Activated T-helper 1 cell treated with anti-CD3 and anti-CD28 coated beads, Interleukin-2, amount 50 U/mL, for 16 hours (primary cell): ENCODE measurements at places on chromosomes 5 and 9.

GRCh38 chr5:29960323-29960722, 1233.2 kb upstream of the CDH6 start:
- no peak for DNase-seq

GRCh38 chr9:108441726-108442125, 414.1 kb downstream of the ACTL7B start:
- DNase-seq, result no peak

GRCh38 chr9:107367727-107368502, 84.8 kb downstream of the RAD23B start:
- DNase-seq, result no peak

GRCh38 chr5:139038613-139039305, 159.4 kb downstream of the SIL1 start:
- no peak for DNase-seq

DNA sequence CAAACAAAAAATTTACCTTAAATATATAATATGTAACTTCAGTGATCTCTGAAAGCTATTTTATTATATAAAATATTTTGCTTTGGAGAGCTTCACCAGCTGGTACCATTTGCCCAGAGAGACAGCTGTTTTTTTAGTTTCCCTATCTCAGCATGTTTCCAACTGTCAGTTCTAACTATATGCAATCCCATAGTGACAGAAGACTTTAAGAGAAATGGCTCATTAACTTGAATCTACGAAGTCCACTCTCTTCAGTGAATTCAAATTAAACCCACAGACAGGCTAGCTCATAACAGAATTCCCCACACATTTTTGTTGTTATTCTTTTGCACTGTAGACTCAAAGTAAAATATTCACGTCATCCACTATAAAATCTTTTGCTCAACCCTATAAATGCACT, 251.8 kb upstream of the POU5F2 start:
- no peak for DNase-seq

GRCh38 chr5:122749886-122750285, 25.0 kb upstream of the SNX2 start:
- no peak for DNase-seq

GRCh38 chr9:137592767-137593166, 2.5 kb upstream of the ZMYND19 start:
- DNase-seq, result no peak

- no peak for DNase-seq
These were observed 456.2 kb downstream of the RASEF start for GRCh38 chr9:82606492-82607382.

DNA sequence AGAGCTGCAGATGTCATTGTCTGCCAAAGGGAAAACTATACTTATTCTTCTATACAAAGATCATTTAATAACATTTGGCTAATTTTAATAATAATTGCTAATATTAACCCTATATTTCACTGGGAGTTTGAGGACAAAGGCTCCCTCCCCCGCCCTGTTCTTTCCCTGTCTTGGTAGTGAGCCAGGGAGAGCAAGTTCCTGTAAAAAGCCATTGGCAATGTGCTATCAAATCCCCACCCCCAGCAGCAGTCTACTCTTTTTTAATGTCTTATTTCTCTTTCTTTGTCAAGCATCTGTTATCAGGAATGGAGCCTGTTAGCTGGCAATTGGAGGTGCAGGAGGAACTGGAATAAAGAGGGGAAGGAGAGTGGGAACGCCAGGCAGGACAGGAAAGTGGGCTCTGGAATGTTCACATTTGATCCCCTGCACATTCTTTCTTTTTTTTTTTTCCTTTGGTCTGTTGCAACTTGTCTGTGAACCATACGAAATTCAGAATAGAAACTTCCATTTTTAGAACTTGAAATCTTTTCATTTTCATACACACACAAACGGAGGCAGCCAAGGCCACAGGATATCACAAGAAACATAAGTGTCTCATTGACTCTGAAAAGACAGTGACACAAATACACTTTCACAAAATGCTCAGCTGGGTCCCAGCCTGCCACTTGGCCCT, 664.8 kb upstream of the ZNF608 start:
- DNase-seq, result no peak

- DNase-seq, result no peak
These were observed 4.0 kb downstream of the LCN2 start for GRCh38 chr9:128153060-128153946.

GRCh38 chr9:71729816-71730526, 38.3 kb downstream of the CEMIP2 start:
- DNase-seq, result no peak

DNA sequence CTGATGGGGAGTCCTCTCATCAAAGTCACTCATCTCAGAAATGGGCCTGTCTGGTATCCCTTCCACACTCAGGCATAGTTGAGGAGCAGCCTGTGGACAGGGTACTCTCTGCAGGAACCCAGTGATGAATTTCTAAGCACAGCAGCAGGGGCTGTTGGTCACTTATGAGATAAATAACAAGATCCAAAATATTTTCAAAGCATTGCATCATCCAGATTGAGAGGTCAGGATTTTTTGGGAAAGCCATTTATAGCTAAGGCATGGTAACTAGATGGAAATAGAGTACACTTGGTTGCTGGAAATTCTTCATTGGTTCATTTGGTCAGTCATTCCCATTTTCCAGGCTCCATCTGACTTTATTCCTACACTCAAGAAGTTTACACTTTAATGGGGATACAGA, 246.8 kb upstream of the RAI14 start:
- DNase-seq, result no peak

DNA sequence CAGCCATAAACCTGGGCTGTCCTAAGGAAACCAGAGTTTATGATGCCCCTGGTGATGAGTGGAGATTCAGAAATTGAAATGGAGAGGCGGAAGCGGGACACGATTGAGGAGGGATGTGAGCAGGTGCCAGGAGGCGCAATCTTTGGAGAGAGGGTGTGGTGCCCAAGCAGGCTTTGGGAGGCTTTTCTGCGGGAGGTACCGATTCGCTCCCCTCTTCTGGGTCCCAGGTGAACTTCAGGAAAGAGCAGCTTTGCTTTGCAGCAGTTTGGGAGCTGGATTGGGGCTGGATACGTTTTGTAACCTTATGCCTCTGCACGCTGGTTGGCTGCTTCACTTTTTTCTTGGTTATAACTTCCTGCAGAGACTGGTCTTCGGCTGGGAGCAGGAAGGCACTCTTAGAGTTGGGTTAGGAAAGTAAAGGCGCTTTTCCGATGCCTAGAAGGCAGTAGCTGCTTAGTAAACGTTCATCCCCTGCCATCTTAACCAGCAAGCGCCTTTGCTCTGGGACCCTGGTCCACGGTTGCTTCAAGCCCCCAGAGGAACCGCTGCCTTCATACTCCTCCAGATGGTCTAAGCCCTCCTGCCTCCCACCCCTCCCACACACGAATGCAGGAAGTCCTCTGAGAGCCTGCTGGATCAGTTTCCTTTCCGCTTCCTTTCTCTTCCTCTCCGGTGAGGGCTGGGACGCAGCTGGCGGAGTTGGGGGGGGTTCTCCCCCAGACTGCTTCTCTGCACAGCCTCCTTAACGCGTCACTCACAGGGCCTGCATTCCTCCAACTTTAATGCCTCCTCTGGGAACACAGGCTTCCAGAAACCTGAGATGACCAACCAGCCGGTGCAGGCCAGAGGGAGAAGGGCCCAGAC, 15.2 kb upstream of the NEK6 start:
- DNase-seq, result no peak

DNA sequence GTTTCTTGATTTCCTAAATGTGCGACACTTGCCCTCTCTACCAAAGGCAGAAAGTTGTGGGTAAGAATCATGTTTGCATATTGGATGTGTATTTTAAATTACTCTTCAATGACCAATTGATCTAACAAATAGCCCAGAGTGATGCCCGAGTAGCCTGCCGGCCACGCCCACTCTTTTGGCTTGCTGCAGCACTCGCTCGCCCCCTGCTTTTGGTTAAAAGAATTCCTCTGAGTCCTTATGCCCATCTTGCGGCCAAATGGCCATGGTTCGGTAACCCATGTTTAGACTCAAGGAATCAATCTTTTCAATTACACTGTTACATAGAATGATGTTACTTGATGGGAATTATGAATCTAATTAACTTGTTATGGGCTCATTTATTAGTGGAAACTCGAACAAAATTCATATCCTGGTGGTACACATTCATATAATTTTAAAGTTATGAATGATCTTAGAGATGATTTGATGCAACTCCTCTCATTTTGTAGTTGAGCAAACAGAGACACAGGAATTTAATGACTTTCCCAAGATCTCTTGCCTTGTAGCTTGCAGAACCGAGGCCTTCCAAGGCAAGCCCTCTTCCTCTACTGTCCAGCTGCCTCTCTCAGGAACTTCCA, 36.5 kb downstream of the PPIC start:
- DNase-seq, result no peak

DNA sequence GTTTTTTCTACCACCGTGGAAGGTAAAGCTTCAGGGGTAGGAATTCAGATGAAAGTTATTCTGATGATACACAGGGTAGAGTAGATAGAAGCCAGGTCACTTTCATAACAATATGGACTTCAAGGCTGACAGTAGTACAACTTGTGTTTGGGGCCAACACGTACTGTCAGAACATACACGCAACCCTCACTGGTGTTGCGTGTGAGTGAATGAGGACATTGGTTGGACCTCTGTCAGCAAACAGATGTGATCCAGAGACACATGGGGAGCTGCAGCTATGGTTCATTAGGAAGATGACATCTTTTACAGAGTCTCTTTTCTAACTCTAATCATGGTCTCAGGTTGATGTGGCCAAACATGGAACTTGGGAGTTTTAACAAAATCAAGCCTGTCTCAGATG, 70.1 kb upstream of the MOCS2 start:
- no peak for DNase-seq

- no peak for DNase-seq
These were observed 187.3 kb upstream of the TLE4 start for GRCh38 chr9:79384501-79384900.

GRCh38 chr5:97101189-97101910, 41.1 kb downstream of the LIX1 start:
- DNase-seq, result no peak

DNA sequence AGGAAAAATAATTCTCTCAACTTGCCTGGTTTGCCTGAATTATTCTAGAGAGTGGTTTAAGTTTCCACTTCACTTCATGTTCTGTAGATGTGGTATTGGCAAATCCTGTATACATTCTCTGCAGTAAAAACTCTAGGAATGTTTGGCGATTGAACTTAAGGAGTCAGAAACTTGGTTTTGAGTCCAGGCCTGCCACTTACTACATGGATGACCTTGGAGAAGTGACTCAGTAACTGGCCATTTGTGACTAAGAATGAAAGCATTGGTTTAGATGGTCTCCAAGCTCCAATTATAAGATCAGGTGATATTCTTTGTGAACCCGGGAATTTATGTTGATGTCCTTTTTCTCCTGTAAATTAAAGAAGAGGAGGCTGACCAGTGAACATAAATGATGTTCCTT, 233.8 kb downstream of the GAS1 start:
- no peak for DNase-seq

DNA sequence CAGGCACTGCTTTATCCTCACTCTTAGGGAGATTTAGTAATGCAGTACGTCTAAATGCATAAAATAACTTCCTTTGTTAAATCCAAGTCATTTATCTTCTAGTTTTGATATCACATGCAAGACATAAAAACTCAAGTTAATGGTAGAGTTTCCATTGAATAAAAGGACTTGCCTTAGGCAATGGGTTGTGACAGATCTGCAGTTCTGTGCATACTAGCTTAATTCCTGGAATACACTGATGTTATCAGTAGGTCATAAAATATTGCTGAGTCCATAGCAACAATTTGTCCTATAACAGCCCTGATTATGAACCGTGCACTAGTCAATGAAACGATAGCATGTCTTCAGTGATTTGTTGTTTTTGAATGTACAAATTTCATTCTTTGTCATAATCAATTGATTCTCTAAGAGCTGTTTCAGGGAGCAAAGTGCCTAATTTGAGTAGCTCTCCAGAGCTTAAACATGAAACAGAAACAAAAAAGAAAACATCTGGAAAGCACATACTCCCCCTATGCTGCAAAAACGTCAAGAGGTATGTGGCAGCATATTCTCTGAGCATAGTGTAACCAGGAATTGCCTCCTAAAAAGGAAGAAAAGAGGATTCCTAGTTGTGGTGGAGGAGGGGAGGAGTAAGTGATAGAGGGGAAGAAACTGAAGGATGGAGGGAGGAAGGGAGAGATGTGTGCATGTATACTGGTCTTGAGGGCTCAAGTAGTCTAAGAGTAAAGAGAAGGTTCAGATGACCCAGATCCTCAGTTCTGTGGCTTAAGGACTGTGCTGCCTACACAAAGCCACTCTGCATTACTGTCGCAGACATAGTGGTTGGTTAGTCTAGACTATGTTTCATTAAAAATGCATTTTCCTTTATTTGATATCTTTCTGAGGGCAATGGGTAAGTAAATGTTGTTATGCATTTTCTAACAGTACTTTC, 589.2 kb downstream of the PRR16 start:
- DNase-seq, result no peak

- DNase-seq, result no peak
These were observed 139.9 kb downstream of the PIP5K1B start for GRCh38 chr9:68844631-68845612.

GRCh38 chr5:169410996-169411783, 110.3 kb upstream of the SLIT3 start:
- no peak for DNase-seq

GRCh38 chr5:175554296-175554695, 75.9 kb downstream of the SFXN1 start:
- no peak for DNase-seq
